ENCODE measurements at places on chromosomes 2 and 18.
A peak's percentile ranks its signal among the peaks of the same experiment; 100 is the strongest.

GRCh38 chr2:222823183-222823930 lies 37.5 kb upstream of the ACSL3 start:
- no peak for DNase-seq

GRCh38 chr2:216585441-216585840 lies 47.8 kb upstream of the IGFBP2 start:
- no peak for DNase-seq

DNA sequence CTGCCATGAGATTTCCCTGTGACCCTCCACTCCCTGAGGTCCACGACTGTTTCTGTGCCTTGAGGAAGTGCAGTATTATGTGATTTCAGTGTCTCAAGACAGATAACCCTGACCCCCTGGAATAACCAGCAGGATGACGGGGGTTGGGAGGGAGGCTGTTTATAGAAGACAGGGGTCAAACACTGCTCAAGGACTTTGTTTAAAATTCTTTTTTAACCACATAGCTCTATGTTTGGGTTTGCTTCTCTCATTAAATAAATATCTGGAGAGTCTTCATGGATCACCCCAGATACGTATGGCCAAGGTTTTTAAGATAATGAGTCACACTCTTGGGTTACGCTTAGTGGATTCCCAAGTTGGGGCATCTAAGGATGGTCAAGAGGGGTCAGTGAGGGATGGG lies 523.8 kb upstream of the TNP1 start:
- DNase-seq: no peak

DNA sequence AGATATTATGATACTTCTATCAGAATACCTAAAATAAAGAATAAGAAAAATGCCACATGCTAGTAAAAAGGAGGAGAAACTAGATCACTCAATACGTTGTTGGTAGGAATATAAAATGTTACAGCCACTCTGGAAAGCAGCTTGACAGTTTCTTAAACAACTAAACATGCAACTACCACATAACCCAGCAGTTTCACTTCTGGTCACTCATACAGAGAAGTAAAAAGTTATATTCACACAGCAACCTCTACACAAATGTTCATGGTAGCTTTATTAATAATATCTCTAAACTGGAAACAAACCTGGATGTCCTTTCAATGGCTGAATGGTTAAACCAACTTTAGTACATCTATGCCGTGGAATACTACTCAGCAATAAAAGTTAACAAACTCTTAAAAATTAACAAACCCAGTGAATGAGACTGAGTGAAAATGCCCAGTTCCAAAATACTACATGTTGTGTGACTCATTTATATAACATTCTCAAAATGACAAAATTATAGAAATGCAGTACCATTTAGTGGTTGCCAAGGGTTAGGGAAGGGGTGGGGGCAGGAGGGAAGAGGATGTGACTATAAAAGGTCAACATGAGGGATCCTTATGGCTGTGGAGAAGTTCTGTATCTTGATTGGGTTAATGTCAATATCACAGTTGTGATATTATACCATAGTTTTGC lies 124.1 kb downstream of the MMADHC start:
- DNase-seq: no peak

DNA sequence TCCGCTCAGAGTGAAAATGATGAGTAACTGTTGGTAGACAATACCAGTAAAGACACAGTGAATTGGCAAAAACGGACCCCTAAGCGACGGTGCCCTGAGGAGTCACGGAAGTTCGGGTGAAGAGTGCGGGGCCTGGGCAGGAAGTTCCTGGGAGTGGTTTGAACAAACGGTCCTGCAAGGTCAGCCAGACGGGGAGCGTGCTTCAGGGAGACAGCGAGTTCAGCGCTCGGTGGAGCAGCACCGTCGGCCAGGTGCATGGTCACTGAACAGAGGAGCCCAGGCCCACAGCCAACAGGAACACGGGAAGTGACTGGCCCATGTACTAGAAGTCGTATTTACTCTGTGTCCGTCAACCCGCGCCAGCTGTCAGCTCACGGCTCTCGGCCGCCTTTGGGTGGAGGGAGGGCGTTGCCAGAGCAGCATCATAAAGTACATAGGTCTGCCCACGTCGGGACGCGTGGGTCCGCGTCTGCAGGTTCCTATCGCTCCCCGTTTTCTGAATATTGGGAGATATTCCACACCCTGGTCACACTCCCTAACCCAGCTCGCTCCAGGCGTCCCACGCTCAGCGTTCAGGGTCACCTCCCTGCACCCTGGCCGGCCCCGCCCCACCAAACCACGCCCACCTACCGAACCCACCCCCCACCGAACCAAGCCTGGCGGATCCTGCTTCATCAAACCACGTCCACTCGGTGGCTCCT lies 75.6 kb upstream of the UXS1 start:
- peak; percentile 37 for DNase-seq

DNA sequence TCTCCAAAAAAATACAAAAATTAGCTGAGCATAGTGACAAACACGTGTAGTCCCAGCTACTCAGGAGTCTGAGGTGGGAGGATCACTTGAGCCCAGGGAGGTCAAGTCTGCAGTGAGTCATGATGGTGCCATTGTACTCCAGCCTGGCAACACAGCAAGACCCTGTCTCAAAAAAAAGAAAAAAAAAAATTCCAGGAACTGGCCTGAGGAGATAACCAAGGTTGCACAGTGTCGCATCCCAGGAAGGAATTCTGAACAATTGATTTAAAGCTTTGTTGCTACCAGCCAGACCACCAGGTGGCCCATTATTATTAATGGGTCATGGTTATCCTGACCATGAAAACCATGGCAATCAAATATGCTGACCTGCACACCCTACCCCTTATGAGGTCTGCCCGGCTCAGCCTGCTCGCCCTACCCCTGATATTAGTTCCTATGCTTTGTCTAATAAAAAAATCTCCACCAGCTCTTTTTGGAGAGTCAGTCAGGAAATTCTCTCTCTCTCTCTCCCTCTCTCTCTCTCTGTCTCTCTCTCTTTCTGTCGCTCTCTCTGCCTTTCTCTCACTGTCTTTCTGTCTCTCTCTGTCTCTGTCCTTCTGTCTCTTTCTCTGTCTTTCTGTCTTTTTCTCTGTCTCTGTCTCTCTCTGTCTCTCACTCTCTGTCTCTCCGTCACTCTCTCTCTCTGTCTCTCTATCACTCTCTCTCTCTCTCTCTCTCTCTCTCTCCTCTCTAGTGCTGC lies 73.7 kb downstream of the NCAPH start:
- peak; percentile 71 for DNase-seq

DNA sequence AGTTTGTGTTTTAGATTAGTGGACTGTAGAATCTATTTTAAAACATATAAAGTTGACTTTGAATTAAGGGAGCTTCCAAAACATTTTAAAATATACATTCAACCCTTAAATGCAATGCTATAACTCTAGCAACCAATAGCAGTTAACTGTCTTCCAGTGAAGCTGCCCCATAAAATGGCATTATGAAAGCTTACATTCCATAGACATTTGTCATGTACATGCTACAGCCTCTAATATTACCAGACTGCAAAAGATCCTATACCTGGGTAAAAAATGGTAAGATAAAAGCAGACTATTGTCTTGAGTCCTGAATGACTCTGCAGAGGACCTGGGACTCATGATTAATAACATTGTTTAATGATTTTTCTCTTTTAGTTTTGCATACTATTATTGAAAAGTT lies 489.4 kb downstream of the LRP1B start:
- DNase-seq: no peak

GRCh38 chr2:156982615-156983014 lies 274.9 kb upstream of the GALNT5 start:
- no peak for DNase-seq

GRCh38 chr2:240229603-240230235 lies 89.3 kb upstream of the OTOS start:
- DNase-seq: no peak

- DNase-seq: no peak
Measured at GRCh38 chr2:103132536-103133217, 370.8 kb downstream of the TMEM182 start.

- DNase-seq: no peak
Measured at GRCh38 chr18:63977040-63977439, 7.2 kb downstream of the SERPINB8 start.

DNA sequence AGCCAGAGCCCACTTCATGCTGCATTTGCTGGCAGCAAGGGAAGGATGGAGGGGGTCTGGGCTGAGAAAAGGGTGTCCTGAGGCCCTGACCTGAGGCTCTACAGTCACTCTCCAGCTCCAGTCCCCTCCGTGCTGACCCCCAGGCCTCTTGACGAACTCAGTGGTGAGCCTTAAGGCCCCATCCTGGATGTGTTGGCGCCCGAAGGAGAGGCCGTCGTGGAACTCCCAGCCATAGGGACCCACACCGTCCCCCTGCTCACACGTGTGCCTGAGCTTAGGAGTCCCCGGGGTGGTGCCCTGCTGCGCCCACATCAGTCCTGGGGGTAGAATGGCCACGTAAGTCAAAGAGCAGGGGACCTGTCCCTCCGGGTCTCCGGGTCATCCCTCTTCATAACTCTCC lies 776 bp downstream of the MOGS start:
- DNase-seq: peak; percentile 17

DNA sequence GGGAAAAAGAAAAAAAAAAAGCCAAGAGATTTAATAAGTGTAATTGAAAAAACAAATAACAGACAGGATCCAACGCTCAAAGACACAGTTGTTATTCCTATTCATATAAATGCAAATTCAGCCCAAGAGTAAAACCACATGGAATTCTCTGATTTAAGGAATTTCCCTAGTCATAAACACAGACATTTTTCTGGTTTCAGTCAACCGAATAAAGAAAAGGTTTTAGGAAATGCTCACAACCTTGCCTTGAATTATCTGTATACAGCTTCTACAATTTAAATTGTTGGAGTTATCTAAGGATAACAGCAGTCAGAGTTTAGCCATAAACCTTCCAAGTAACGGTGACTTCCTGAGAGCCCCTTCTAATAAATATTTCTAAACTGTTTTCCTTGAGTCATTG lies 122.7 kb downstream of the VWC2L start:
- no peak for DNase-seq

All from NCI-H146 (cell line).